A549 treated with RU486 at 1 μM for 4 hours (cell line): ENCODE measurements at places on chromosomes 5 and 9. TPM values are rescaled to one million over a fixed set of nuclear protein-coding genes. Genes with fewer than 3 reads are reported as not detected.

Gene GRIA1
- total RNA-seq = not detected in 5 replicates

Gene DOCK8
- total RNA-seq = 0.21 to 0.72 TPM (median 0.31 TPM) in 5 replicates

Gene IER5L
- total RNA-seq = 36.1 to 75.2 TPM (median 74.3 TPM) in 5 replicates

Gene TMEM174
- total RNA-seq = not detected in 5 replicates

Gene ARAP3
- 3.3 to 5.2 TPM (median 4.0 TPM) in 5 replicates for total RNA-seq

Gene AMBP
- total RNA-seq = 5.9 to 8.9 TPM (median 7.7 TPM) in 5 replicates

Gene CDKN2B-AS1
- total RNA-seq = not detected in 5 replicates

Gene C9orf153
- total RNA-seq = 0.23 to 0.43 TPM in 2 of 5 replicates, not detected in the others

Gene HSD17B3
- total RNA-seq = 0.17 TPM in 1 of 5 replicates, not detected in the others

Gene PCDHA6
- 0.05 to 0.06 TPM (median 0.05 TPM) in 3 of 5 replicates, not detected in the others for total RNA-seq

Gene FREM1
- total RNA-seq = not detected in 5 replicates

Gene DIRAS2
- 0.02 TPM in 1 of 5 replicates, not detected in the others for total RNA-seq

Gene AK1
- 41.2 to 86.8 TPM (median 75.7 TPM) in 5 replicates for total RNA-seq

Gene DNAJA1
- total RNA-seq = 229 to 270 TPM (median 268 TPM) in 5 replicates

Gene SLCO4C1
- total RNA-seq = 0.01 TPM in 1 of 5 replicates, not detected in the others

Gene GCNT4
- 0.24 to 0.56 TPM (median 0.46 TPM) in 5 replicates for total RNA-seq
